ENCODE measurements at places on chromosomes 13 and 19.
A peak's percentile ranks its signal among the peaks of the same experiment; 100 is the strongest.

DNA sequence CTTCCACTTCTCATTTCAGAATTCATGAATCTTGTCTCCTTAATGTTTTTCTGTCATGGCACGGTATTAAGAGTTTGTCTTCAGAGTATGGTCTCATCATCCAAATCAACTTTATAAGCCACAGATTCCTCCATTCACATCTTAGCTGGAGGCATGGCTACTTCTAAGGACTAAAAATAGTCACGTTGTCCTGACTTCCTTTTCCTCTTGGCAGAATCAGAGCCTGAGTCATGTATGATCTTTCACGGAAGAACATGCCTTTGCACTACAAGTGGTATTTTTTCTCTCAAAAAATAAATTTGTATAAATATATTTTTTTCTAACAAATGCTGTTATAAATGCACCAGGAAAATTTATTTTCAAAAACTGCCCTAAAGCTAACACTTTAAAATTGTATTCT lies 71.4 kb downstream of the ALOX5AP start:
- DNase-seq: peak; percentile 87

- DNase-seq: peak; percentile 1
Observed at GRCh38 chr13:67792151-67792676, 562.1 kb upstream of the PCDH9 start.

DNA sequence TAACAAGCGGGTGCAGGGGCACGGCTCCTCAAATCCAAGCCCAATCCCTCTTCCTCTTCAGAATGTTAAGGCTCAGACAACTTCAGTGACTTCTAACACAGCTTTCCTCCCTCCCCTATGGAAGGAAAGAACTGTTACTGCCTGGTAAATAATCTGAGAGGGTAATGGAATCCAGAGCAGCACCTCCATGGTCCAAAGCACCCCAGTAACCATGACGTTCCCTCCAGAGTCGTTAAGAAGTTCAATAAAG lies 969 bp downstream of the AKT2 start:
- DNase-seq: peak; percentile 39

GRCh38 chr19:52453324-52454094 lies at the start of gene ZNF578:
Gene ZNF578 (plus strand): TSS chr19:52453553. CDS start chr19:52501846, 48,293 bp downstream.
- DNase-seq: peak; percentile 91

GRCh38 chr13:60519496-60519895 lies 122.5 kb downstream of the TDRD3 start:
- no peak for DNase-seq

DNA sequence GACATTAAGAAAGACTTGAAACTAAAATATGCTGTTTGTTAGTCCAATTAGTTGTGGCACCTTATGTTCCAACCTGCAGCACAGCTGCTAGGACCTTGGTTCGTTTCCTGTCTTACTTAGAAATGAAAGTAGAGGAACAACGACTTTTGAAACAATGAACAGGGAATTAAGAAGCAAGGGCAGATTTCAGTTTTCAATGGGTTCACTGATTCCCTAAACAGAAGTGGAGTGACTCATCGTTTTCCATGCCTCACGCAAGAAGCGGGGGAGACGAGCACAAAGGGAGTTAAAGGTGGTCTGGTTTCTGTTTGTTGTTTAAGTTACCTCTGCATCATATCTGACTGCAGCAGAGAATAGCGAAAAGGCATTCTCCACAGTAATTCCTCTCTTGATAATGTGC lies 44.8 kb downstream of the PHF11 start:
- peak; percentile 35 for DNase-seq

DNA sequence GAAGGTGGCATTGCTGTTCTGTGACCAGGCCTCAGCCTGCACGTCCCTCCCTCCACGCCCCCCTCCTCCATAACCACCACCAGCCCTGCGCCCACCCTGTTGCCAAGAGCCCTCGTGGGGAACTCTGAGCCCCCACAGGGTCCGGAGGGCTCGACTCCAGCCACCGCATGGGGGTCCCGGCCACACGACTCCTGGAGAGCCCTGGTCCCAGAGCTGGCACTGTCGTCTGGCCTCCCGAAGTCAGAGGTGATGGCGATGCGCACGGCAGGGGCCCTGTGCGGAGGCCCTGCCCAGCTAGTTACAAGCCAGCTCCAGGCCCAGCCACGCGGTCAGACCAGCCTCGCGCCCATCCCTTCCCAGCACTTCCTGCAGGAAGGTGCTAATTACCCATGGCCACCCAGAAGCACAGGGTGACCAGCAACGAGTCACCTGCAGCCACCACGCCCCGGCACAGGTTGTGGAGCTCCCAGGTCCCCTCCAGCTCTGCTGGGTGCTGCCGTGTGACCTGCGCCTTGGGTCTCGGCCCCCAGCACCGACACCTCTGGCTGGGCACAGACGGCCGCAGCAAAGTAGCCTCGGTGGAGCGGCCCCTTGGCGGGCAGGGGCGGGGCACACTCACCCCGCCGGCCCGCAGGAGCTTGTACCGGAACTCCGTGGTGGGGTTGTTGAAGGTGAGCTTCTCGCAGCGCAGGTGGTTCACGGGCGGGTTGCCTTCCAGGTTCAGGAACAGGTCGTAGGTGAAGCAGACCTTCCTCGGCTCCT lies 49.6 kb downstream of the MLLT1 start:
- no peak for DNase-seq

DNA sequence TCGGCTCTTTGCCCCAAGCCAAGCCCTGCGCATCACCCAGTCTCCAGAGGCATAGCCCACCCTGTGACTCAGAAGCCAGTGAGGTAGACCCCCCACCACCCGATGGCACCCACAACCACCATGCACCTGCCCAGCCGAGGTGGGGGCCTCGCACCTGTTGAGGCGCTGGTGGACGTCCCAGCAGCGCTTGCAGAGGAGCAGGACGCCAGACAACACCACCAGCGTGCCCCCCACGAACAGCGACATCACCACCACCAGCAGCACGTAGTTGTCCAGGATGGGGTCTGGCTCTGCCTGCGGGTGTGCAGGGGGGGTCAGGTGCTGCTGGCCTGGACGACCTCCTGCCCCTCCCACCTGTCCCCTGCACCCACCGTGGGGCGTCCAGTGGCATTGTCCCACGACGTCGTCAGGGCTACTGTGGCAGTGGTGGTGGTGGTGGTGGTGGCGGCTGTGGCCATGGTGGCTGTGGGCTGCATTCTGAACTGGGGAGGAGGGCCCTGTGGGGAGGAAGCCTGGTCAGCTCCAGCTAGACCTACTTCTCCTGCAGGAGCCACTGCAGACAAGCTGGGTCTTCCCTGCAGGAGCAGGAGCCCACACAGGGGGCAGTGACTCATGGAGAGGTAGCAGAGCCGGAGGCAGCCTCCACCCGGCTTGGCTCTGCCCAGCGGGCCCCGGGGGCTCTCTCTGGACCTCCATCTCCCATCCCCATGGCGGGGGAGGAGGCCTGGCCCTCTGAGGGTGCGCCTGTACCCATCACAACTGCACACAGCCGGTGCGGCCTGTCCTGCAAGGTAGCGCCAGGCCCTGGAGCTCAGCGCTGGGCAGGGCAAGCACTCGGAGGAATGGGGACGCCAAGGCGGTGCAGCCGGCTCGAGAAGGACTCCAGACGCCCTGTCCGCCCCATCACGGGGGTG lies 1.9 kb downstream of the CBARP start:
- DNase-seq: peak; percentile 61

DNA sequence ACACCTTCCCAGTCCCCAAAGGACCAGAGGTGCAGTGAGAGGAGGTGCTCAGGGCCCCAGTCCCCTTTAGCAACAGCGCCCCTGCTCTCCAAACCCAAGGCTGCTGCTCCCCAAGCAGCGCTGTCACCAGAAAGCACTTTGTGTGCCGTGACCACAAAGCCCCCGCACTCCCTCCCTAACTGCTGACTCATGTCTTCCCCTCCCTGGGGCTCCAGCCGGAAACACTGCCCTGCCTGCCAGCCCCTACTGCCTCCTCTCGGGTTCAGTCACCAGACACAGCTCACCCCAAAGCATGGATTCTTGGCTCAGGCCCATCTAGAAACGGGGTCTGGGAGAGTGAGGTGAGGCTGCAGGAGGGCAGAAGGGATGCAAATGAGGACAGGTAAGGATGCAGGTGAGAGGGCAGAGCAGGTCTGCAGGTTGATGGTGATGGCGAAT lies 4.9 kb upstream of the TNFSF14 start:
- DNase-seq: peak; percentile 60

DNA sequence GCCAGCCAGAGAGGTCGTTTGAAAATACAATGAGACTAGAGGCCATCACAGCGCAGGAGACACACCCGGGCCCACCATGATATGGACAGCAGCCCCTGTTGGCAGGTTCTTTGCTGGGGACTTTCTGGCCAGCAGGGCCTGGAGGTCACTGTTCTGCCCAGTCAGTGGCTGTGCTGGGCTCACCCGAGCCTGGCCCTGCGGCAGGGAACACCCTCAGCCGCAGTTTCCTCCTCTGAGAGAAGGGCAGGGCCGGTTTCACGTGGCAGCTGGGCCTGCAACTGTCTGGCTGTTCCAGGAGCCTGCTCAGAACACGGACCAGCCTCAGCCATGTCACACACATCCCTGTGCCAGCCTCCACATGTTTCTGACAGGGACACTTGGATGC lies 39.4 kb downstream of the ADPRHL1 start:
- DNase-seq: no peak

DNA sequence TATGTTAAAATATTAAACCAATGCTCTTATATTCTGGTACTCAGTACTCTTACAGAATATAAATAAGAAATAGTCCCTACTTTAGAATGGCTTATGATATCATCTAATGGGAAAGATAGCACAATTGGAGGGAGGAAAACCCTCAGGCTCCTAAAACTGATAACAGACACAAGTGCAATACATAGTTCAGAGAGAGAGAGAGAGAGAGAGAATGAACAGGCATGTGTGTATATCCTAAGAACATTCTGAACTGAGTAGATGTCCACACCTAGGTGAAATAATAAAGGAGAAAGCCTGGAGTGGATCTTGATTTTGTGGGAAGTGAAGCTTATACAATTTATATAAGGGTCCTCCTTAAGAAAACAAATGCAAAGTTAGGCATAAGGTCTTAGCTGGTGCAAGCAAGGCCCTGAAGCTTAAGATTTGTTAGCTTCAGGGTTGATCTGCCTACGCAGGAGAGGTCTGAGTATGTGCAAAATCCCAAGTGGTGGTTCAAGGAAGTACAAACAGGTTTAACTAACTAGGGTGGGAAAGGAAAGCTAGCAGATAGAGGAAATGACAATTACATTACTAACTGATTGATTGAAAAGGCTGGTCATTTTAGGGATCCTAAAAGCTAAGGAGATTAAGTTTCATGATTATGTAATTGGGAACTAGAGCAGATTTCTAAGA lies 53.3 kb downstream of the SOX21 start:
- DNase-seq: peak; percentile 9

DNA sequence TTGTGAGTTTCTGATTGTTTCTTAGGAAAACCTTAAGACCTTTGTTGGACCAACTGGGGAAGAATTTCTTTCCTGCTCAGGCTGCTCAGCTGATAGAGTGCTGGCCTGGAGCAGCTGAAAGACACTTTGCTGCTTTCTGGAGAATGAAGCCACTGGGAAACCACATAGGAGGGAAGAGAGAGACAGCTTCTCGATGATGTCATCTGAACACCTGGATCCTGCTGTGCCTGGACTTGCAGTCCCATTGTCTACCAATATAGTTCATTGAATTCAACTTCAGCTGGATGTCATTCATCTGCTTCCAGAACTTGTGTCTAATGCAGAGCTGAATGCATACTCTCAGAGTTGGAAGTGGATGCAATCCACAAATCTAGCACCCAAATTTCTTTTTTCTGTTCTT lies 34.3 kb upstream of the TSHZ3 start:
- no peak for DNase-seq

DNA sequence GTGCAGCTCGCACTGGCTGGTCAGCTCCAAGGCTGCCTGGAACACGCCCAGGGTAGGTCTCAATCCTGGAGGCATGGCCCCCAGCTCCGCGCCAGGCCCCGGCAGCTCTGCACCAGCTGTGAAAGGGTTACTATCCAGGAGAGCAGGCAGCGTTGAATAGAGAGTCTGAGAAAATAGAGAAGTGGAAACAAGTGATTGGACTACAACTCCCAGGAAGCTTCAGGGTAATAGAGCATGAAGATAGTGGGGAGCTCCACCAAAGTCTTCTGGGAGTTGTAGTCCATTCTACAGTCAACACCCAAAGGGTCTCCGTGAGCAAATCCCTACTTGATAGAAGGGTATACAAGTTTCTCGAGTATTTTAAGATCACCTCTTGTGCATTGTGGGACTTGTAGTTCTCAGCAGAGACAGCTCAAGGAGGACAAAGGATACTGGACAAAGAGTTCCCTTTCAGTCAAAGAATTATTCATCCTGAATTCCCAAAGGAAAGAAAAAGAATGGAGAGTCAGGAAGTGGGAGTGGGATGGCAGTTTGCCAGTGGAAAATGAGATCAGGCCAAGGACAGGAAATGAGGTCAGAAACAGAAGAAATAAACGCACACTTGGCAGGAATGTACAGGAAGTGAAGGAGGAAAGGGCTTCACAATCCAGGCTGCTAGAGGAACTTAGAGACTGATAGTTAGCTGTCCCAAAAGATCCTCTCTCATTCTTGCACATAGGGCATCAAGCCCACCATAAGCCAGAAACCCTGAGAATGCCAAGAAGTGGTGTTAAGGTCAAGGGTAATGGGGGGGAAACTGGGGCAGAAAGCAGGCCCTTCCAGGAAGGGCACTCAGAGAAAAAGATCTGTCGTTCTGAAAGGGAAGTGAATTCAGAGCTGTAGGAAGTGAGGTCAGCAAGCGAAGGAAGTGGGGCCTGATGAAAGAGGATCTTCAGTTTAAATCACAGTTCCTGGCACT lies 5.5 kb upstream of the MAMSTR start:
- DNase-seq: peak; percentile 92

DNA sequence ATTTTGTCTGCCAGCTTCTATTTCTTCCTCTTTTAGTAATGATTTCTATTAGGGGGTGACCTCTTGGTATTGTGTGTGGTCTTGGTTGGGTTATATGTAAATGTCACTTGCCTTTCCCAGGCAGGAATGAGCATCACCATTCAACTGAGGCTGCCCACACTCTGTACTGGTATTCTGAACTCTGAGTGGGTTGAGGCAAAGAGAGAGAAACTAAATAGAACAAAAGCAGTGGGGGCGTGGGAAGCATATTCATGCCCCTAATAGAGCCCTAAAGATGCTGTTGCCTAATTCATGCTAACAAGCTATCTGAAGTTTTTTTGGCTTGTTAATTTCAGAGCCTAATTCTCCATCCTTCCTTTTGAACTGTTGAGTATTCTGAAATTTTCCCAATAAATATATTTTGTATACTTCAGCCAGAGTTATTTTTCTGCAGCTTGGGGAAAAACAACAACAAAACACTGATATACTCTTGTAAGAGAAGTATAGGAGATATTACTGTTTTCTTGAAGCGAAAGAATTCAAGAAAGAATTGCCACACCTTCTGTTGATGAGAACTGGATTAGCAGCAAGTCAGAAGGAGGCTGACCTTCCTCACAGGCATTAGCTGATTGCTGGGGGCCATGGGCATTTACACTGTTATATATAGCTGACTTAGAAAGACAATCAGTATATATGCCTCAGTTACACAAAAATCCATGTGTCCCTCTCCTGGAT lies 315.8 kb upstream of the KLF12 start:
- no peak for DNase-seq

- DNase-seq: peak; percentile 77
Observed at GRCh38 chr19:52673014-52673413, 34.9 kb upstream of the ZNF83 start.

- peak; percentile 16 for DNase-seq
Observed at GRCh38 chr13:46803586-46803985, 6.6 kb upstream of the ESD start.

- DNase-seq: no peak
Observed at GRCh38 chr13:108270442-108270841, 924 bp downstream of the TNFSF13B start.

Measured in choroid plexus epithelial cell (primary cell).